ENCODE measurements at places on chromosomes 4 and X.

DNA sequence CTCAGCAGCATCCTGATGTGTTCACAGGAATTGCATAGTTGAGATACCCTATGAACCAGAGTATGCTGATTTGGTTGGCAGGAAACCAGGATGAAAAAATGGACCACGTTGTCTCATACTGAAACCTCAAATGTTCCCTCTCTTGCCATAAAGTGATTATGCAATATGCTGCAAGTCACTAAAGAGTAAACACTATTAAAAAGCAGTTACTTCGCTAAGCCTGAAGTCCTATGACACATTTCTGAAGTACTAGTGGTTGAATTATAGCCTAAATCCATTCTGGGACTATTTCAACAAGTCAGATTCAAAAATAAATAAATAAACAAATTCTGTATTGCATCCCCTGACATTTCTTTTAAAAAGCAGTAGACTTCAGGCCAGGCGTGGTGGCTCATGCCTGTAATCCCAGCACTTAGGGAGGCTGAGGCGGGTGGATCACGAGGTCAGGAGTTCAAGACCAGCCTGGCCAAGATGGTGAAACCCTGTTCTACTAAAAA lies 106.0 kb upstream of the NAP1L5 start:
- DNase-seq, result no peak

- no peak for DNase-seq
Observed at GRCh38 chr4:138113819-138114400, 128.2 kb downstream of the SLC7A11 start.

DNA sequence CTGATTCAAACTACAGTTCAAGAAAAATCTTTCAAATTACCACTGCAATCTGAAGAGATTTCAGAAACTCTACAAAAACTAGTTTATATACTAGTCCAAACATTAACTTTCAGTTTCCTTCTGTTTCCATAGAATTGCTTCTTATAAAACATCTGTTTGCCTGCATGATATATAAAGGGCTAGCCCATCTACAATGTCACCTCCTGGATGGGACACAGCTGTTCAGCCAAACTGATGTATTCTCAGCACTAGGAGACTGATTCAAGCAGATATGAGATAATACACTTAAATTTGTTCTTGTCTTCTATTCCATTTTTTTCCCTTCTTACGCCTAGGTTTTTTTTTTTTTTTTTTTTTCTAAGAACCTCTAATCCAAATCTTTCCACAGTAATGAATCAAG lies 1569.7 kb upstream of the IGFBP7 start:
- DNase-seq, result no peak

GRCh38 chr4:169079942-169080827 lies 70.1 kb upstream of the CBR4 start:
- no peak for DNase-seq

DNA sequence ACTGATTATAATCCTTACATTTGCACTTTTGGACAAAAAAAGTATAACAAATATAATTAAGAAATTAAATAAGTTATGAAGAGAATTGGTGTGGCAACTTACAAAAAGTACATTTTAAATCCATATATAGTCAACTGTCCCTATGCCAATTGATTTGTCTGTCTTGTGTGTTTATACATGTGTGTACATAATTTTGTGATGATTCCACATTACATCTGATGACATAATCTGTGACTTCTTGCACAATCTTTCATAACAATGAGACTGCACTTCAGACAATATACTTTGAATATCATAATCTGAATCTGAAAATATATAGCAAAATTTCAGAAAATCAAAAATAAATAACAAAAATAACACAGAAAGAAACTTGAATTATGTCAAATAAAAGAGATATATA lies 953.4 kb downstream of the FAT4 start:
- no peak for DNase-seq

- no peak for DNase-seq
Observed at GRCh38 chrX:136143711-136144110, 3.6 kb upstream of the FHL1 start.

DNA sequence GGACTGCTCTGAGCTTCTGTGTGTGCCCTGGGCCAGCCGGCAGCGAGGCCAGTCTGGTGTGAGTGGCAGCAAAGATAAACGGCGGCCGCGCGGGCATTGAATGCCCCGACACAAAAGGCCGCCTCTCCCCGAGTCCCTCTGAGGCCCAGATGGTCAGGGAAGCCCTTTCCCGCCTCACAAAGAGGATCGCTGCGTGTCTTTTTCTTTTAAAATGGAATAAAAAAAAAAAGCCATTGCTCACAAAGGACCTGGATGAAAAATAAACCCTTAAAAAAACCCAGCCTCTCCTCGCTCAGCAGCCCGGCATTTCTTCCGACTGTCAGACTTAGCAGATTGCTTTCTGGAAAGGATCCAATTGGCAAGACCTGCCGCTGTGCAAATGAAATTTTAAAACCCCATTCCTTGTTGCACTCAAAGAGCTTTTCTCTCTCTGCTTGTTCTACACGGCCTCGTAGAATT lies 578.7 kb downstream of the BCOR start:
- no peak for DNase-seq

DNA sequence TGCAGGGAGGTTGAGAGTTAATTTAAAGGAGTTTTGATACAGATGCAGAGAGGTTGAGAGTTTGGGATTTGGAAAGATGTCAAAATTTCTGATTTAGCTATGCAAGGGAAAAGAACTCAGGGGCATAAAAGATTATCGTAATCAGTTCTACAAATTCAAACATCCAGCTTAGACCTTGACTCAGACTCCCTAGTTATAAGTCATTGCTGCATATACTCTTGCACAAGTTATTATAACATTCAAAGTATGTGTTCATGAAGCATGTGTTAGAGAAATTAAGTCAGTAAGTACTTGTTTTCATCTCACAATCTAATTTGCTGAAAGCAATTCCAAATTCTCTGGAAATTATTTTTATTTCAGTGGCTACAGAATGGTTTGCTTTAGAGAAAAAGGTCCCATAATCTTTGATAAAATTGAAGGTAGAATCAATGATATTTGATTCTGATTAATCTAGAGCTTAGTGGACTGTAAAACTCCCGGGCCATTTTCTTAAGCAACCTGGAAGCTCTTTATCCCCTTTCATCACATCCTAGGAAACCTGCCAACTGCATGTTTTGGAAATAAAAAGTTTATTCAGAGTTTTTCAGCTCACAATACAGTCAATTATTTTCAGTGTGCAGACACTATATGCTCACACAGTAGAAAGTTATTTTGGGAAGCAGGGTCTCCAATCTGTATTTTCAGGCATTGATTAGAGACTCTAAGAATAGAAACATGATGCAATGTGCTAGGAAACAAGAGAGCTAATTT lies 132.9 kb upstream of the SPANXC start:
- no peak for DNase-seq

DNA sequence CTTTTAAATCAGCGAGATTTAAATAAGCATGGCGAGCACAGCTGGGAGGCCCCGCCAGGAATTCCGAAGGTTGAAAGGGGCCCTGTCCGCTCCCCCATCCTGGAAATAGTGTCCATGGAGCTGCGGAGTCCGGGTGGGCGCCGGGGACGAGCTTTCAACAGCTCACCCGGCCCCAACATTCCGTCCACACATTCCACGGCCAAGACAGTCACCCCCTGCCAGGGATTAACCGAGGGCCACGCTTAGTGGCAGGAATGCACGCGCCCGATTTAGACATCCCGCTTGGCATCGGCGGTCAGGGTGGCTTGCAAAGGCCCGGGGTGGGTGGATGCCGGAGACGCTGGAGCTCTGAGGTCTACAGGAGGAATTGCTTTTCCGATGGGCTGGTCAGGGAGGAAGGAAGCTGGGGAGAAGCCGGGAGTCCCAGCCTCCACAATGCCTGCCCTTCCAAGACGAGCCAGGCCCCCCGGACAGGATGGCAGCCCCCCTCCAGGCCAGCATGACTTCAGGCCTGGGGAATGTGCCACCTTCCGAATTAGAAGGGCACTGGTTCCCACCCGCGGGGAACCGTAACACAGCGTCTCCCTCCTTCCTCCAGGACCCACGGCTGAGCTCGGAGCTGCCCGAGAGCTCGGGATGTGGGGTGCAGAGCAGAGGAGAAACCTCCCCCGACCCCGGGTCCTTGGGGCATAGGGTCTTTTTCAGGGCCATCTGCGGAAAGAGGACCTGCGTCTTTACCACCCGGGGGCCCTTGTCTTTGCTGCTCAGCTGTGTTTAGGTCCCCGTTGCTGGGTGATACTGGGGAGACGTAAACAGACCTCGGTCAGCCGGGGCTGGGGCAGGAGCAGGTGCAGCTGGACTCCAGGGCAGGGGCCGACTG lies 26.9 kb upstream of the PPP2R3B start:
- DNase-seq, result no peak

GRCh38 chrX:9146657-9147056 lies 112.7 kb upstream of the FAM9B start:
- no peak for DNase-seq

GRCh38 chrX:15299941-15300851 lies 15.2 kb downstream of the ASB11 start:
- DNase-seq, result no peak

GRCh38 chrX:68238568-68238967 lies 194.7 kb downstream of the OPHN1 start:
- DNase-seq, result no peak

- no peak for DNase-seq
Observed at GRCh38 chr4:81085291-81085690, 54.8 kb downstream of the BMP3 start.

GRCh38 chrX:77658886-77659285 lies 127.1 kb downstream of the ATRX start:
- DNase-seq, result no peak
